ENCODE measurements at places on chromosomes 1 and 21.

- no peak for DNase-seq
Observed at GRCh38 chr1:67980028-67980427, 70.4 kb downstream of the DIRAS3 start.

DNA sequence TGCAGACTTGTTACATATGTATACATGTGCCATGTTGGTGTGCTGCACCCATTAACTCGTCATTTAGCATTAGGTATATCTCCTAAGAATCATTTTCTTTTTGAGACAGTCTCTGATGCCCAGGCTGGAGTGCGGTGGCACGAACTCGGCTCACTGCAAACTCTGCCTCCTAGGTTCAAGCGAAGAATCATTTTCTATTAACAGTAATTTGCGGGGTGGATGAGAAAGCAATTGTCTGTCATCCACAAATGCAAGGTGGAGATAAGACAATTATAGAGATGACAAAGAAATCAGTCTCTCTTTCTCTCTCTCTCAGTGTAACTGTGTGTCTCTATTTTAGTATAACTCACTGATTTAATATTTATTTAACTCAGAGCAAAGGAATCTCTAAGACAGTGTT lies 131.0 kb upstream of the KIAA1614 start:
- DNase-seq = no peak

GRCh38 chr1:191882870-191883269 lies 275.4 kb upstream of the RGS18 start:
- DNase-seq = no peak

DNA sequence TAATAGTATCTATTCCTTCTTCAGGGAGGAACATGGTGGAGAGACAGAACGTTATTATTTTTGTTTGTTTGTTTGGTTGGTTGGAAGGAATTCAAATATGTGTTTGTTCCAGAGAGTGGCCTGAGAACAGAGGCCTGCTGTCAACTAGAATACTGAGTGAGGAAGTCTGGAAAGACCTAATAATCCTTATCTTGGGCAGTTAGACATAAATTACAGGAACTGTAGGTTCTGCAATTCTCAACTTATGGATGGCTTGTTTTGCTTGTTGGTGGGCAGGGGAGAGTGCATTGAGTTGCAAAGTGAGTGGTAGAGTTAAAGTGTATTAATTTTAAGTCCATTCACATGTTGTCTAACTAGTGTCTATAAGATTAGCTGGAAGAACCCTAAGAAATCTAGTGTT lies 197.6 kb downstream of the BACH1 start:
- DNase-seq = no peak

DNA sequence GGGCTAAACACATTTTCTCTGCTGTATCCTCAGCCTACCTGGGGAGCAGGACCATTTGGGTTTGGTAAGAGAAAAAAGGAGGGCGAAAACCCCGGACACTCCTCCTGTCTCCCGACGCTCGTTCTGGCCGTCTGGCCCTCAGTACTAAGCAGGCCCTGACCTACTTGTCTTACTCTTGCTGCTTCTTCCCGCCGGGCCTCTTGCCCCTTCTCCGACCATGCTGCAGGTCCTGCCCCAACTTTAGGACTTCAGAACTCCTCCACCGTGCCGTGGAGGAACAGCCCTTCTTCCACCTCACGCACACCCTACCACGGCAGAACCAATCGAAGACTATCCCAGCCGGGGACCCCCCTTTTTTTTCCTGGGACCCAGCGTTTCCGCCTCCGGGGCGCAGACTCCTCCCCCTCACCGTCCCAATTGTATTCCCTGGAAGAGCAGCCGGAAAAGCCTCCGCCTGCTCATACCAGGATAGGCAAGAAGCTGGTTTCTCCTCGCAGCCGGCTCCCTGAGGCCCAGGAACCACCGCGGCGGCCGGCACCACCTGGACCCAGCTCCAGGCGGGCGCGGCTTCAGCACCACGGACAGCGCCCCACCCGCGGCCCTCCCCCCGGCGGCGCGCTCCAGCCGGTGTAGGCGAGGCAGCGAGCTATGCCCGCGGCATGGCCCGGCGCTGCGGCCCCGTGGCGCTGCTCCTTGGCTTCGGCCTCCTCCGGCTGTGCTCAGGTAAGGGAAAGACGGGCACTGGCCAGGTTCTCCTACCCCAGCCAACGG lies at the start of gene CHRNB2:
CHRNB2 (plus strand) TSS at position 393 of the 771 bp plus-strand sequence; CDS start at position 660, 267 bp downstream.
- DNase-seq = no peak
